ENCODE measurements at places on chromosomes 4 and X.

DNA sequence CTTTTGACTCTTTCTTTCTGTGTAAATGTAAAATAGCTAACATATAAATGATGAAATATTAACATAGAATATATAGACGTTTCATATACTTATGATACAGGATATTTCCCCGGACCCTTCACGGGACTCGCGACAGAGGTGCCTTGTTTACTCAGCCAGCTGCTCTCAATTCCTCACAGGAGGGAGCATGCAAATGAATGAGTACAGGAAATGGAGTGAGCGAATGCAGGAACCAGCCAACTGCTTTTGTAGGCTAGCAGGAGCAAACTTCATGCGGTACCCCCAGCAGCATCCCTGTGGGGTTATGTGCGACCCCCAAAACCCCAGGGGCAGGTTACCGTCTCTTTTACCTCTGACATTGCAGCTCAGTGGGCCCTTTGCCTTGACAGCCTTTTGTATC lies 110.3 kb upstream of the PDHA2 start:
- DNase-seq, result no peak

DNA sequence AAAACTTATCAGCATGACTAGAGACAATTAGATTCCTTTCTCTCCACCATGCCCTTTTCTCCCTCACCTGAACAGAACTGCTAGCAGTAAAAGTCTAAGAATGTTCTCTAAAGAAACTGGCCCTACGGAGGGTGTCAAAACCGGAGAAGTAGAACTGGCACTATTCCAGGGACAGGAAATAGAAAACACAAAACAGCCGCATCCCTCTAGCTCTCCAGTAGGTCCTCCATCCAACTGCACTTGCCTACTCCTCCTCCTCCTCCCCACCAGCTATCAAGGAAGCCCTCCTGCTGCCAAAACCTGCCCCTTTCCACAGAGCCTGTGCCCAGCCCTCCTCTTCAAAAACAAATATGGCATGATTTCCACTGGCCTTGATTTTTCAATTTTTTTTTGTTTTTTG lies 28.4 kb downstream of the FUNDC1 start:
- no peak for DNase-seq

- no peak for DNase-seq
Observed at GRCh38 chrX:135484641-135485289, 35.7 kb upstream of the INTS6L start.

DNA sequence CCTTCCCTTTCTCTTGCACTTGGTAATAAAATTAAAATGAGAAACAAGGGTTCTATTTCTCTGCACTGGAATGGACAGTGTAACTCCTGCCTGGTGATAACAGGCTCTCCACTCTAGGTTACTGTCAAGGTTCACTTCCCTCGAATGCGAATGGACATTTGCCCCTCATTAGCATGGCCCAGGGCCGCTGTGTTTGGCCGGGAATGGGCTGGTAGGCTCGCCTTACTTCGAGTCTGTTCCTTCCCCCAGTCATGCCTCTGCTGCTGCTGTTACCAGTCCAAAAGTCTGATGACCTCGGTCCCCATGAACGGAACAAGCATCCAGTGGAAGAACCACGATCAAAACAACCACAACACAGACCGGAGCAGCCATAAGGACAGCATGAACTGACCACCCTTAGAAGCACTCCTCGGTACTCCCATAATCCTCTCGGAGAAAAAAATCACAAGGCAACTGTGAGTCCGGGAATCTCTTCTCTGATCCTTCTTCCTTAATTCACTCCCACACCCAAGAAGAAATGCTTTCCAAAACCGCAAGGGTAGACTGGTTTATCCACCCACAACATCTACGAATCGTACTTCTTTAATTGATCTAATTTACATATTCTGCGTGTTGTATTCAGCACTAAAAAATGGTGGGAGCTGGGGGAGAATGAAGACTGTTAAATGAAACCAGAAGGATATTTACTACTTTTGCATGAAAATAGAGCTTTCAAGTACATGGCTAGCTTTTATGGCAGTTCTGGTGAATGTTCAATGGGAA lies 61.5 kb downstream of the EDNRA start:
- no peak for DNase-seq

DNA sequence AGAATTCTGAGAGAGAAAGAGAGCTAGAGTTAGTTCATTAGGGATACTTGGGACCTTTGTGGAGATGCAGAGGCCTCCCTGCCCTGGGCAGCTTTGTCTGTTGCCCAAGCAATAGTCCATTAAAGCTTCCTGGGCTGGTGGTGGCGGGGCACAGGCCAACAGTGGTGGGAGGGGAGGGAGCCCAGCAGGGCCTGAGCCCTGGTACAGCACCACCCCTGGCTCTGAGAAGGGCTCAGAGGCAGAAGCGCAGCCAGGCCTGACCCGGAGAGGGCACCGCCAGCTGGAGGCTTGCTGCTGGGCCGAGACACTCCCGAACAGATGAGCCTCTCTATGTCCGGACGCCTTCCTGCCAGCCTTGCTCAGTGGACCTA lies 65.3 kb downstream of the EFNB1 start:
- DNase-seq, result no peak

Data from activated naive CD4-positive, alpha-beta T cell (primary cell).